ENCODE measurements at places on chromosomes 6 and 20. TPM values are rescaled to one million over a fixed set of nuclear protein-coding genes. Genes with fewer than 3 reads are reported as not detected.

The DEFB118 gene
- not detected for total RNA-seq

The FAXC gene
- total RNA-seq, result 3.6 TPM

The PCK1 gene
- not detected for total RNA-seq

The TMEM170B gene
- 4.1 TPM for total RNA-seq

The SLC22A3 gene
- total RNA-seq, result not detected

The NFATC2 gene
- total RNA-seq, result 12.9 TPM

The DZANK1 gene
- total RNA-seq, result 3.0 TPM

The ABHD16B gene
- not detected for total RNA-seq

The C20orf144 gene
- total RNA-seq, result not detected

The ATP5F1E gene
- 114 TPM for total RNA-seq

The PAK5 gene
- not detected for total RNA-seq
